ENCODE measurements at places on chromosomes 1 and 21.

DNA sequence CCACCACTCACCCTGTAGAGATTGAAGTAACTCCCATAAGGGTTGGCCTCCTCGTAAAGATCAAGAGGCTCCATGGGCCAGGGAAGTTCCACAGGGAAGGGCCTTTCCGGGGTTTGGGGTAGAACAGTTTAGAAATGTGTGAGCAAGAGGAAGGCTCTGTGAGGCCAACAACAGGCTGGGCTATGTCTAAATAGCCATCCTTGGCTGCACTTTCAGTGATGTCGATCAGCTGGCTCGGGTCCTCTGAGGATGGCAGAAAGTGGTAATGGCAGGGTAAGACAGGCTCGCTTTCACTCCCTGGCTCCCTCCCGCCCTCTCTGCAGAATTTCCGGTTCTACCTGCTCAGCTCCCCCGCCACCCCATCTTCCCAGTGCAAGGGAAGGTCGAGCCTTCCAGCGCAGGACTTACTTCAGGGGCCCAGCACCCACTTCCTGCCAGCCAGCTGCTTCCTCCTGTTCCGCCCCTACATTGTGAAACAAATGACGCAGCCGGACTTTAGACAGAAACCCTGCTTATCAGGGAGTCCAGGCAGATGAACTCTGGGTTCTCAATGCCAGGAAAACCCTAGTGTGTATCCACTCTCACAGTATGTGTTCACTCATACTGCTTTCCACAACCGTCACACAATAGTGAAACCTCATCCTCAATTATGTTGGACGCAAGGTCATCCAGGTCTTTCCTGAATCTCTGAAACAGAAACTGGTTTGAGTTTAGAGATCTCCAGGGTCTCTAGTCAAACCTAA is 7.3 kb downstream of the F11R start:
- no peak for DNase-seq

- DNase-seq: no peak
These were observed 33.3 kb downstream of the DEGS1 start for GRCh38 chr1:224216382-224216781.

GRCh38 chr1:223227486-223228196 is 84.6 kb upstream of the TLR5 start:
- DNase-seq: no peak

DNA sequence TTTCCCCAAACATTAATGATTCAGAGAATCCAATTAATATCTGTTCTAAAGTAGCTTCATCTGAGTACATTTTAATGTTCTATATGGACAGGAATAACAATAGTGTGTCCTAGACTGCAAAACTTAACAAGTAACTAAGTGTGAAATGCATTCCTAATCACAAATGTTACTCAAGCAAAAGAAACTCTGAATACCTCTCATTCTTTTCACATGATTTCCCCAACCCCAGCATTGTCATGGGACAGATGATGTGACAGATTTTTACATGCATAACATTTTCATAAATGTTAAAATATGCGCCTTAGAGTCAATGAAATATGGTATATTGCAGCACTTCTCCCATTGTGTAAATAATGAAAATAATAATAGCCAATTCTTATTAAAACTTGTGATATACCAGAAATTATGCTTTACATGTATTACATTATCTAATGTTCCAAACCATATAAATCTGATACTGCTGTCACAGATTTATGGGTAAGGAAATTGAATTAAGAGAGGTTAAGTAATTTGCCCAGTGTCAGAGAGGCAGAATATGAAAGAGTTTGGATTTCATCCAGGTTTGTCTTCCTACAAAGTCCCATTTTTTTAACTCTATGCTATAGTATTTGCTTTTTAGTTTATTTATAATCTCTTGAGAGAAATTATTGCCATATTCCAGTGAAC is 269.4 kb downstream of the LRRC7 start:
- no peak for DNase-seq

DNA sequence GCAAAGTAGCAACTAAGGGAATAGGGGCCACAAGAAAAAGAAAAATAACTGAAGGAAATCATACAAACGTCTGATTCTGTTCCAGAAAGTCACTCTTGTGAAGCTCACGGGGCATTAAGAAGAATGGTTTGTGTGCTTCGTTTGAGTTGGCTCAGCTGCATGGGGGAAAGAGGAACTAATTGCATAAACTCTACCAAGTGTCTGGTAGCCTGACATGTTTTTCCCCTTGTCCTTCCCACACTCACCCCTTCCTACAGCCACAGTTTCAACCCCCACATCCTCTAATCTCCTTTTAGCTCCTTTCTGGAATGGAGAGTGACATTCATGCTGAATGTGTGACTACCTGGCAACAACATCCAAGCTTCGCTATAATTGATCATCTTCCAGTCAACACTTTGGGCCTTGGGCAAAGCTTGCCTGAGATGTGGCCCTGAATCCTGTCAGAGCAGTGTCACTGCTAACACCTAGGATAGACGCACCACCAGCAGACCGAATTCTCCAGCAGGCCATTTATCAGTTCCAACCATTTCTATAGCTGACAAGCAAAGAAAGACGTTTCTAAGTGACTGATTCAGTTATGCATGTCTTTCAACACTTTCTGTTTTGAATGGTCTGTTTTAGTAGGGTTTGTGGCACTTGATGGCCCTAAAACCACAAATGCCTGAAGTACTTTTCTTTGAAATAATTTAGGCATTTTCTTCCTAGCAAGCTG is 439.6 kb downstream of the TTLL7 start:
- DNase-seq: no peak

DNA sequence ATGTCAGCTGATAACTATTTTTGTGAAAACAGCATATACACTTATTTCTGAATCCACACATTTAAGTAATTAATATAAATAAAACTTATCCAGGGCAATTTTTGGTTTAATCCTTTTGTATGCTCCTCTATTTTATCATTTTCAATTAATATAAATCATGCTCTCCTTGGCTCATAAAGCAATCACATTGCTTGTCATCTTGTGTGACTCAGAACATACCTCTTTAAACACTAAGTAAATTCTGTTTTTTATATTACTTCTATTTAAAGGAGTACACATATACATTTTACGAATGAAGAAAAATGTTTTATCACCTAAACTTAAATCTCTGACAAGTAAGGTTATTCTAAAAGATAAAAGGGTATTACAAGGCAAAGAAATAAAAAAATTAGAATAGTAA is 175.3 kb downstream of the USH2A start:
- DNase-seq: no peak

DNA sequence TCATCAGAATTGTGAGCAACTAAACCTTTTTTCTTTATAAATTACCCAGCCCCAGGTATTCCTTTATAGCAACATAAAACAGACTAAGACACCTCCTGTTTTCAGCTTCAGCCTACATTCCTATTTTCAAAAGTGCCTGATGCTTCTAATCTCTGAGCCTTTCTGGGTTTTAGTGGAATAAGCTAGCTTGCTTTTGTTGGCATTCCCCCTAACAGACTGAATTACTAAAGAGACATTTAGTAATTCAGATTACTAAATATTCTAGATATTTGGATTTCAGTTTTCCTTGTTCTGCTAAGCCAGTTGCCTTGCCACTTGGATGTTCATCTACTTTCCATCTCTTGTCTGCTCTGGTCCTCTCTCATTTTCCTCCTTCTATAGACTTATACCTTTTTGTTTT is 10.5 kb upstream of the GNG12 start:
- no peak for DNase-seq

GRCh38 chr21:45120975-45121374 is 46.6 kb downstream of the ADARB1 start:
- no peak for DNase-seq

- no peak for DNase-seq
These were observed 54.9 kb downstream of the OLIG1 start for GRCh38 chr21:33124889-33125288.

GRCh38 chr1:1793481-1794244 is 15.4 kb upstream of the NADK start:
- no peak for DNase-seq

Measured in urothelium cell line (cell line).